Activated naive CD8-positive, alpha-beta T cell treated with anti-CD3 and anti-CD28 coated beads, Interleukin-2, amount 50 U/mL, for 24 hours (primary cell): ENCODE measurements at places on chromosomes 3 and 15.

DNA sequence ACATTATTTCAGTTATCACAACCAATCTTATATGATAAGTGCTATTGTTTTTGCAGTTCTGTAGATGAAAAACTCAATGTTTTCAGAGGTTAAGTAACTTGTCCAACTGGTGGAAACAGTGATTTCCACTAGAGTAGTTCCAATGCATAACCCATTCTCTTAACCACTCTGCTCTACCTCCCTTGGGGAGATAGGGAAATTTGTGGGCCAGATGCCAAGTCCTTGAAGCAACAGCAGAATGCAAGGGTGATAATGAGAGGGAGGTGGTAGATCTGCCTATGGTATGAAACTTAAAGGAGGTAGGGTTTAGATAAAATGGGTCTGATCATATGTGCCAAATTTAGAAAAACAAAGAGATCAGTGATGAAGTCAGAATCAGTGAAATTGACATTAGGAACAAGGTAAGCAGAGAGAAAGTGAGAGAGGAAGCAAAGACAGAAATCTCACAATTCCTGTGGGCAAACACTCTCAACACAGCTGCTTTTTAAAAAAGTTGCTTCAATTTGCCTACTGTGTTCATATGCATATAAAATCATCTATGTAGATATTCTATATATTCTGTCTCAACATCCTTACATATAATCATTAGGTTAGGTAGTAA is 50.5 kb upstream of the UBP1 start:
- no peak for DNase-seq

GRCh38 chr3:183211352-183211751 is 41.7 kb upstream of the B3GNT5 start:
- DNase-seq, result no peak

DNA sequence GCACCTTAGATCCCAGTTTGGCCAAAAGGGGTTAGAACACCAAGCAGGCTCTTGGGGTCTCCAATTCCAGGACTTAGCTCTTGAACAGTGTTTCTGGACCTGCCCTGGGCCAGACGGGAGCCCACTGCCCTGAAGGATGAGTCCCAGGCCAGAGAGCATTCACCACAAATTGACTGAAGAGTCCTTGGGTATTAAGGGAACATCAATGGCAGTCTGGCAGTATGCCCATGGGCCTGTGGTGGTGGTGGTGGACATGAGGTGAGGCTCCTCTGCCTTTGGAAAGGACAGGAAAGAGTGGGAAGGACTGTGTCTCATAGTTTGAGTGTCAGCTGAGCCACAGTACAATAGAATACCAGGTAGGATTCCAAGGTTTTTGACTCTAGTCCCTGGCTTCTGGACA is 960.0 kb downstream of the DIPK2A start:
- DNase-seq, result no peak

DNA sequence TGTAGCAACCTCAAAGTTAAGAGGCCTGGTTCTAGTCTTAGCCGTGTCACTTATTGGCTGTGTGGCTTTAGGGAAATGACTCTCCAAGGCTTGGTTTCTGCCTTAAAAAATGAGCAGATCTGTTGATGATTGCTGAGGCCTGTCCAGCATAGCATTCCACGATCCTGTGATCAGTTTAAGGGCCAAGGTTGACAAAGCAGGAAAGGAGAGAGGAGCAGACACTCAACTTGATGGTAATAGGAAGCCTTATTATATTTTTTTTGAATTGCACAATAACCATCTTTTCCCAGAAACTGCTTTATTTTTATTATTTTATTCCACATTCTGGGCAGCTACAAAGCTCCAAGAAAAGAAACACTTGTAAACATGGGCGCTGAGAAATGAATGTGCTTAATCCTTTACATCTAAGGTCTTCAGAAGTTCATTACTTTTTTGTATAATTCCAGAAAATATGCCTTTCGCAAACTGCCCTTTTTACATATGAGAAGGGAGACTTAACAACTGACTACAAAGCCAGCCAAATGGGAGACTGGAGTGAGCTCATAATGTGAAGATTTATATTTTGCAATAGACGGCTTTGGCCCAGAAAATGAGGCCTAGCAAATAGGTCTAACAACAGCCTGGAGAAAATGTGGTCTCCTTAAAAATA is 241.0 kb downstream of the ATP8B4 start:
- no peak for DNase-seq

- no peak for DNase-seq
Observed at GRCh38 chr15:39657668-39658067, 76.8 kb downstream of the THBS1 start.

GRCh38 chr15:90060797-90061196 is 41.5 kb downstream of the IDH2 start:
- no peak for DNase-seq

- peak; percentile 6 for DNase-seq
Observed at GRCh38 chr3:9180764-9181117, 68.7 kb downstream of the SRGAP3 start.

GRCh38 chr3:62951037-62951613 is 75.9 kb upstream of the CADPS start:
- DNase-seq, result no peak

GRCh38 chr3:132787616-132788300 is 65.5 kb upstream of the NPHP3 start:
- DNase-seq, result no peak

DNA sequence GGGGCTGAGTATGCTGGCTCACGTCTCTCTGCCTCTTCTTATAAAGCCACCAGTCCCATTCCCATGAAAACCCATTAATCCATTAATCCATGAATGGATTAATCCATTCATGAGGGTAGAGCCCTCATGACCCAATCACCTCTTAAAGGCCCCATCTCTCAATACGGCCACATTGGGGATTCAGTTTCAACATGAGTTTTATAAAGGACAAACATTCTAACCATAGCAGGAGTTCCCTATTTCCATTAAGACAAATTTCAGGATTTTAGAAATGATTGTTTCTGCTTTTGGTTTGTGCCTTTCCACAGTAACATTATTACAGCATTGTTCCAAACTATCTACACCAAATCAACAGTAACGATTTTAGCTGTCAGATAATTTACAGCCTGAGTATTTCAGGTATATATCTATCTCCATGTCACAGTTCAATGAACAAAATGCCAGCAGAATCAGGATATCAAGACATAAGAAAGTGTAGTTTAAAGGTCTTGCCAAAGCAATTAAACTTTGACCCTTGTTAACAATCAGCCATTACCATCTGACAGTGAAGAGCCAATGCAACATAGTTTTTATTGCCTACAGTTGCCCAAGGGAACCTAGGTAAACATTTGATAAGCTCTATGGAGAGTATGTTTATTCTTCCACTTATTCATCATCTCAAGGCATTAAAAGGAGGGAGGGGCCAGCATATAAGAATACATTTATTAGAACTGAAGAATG is 3.8 kb downstream of the TSPAN3 start:
- DNase-seq, result no peak

DNA sequence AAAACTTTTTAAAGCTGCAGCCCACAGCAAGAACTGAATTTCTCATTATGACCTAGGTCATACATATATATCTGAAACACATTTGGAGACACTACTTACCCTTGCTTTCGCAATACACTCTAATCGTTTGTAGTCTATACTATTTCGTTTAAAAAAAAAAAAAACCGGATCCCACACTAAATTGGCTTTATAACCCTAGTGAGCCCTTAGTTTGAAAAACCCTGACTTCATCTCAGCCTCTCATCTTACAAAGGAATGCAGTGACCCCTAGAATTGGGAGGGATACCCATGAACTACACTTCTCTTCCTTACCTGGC is 4.2 kb downstream of the RARRES1 start:
- DNase-seq, result no peak

DNA sequence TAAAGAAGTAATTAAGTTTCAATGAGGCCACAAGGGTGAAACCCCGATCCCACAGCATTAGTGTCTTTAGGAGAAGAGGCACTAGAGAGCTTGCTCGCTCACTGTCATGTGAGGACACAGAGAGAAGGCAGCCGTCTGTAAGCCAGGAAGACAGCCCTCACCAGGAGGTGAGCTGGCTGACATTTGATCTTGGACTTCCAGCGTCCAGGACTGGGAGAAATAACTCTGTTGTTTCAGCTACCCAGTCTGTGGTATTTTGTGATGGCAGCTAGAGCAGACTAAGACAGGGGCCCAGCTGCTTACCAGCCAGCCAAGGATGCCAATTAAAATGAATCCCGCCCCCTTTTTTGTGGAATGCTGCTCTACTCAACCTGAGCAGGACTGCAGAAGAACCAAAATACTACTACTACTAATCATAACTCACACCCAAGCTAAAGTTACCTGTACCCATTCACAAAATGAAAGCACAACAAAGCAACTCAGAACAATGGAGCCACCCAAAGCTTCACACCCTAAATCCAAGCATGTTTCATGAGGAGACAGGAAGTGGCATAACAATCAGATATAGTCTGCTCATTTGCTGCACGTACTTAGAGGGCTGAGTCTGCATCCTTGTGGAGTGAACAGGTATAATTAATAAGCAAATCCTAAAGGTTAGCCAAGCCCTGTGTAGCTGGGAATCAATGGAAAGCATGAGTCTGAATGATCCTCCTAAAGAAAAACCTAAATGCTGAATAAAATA is 35.6 kb upstream of the RHCG start:
- DNase-seq, result no peak

DNA sequence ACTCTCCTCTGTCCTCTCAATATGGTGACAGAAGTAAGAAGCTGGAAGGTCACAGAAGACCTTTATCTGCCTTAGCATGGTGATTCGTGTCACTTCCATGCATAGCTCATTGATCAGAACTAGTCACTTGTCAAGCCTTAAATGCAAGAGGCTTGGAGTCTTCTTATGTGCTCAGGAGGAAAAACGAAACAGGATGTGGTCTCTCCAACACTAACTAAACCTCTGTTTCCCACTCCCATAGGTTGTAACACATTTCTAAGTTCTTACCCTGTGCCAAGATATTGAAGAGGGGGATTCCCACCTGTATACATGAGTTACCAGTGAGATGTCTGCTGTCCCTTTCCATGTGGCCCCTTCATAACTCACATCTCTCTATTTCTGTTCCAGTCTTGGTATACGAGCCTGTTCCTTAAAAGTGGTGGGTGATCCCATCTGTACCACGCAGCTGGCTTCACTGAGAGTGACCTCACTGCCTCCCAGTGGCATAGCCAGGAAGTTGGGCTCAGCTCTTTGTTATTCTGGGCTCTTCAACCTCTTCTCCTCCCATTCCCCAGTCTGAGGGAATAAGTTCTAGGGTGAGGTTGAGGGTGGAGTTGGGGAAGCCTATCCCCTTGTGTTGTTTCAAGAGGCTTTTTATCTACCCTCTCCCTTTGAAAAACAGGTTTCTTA is 203.2 kb upstream of the PPP2R3A start:
- no peak for DNase-seq

DNA sequence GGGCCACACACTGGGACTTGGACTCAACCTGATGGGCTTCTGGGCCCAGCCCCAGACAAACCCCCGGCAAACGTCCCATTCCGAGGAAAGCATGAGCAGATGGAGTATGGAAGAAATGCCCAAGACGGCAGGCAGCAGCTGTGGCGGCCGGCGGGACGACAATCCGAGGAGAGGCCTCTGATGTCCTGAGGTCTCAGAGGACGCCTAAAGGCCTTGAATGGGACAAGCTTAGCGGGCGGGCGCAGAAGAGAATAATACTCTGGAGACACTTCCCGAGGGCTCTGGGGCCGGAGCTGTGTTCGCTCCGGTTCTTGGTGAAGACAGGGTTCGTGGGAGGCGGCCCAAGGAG is 482 bp upstream of the OGG1 start:
- no peak for DNase-seq

GRCh38 chr3:157129803-157130466 is 30.0 kb downstream of the CCNL1 start:
- peak; percentile 28 for DNase-seq

DNA sequence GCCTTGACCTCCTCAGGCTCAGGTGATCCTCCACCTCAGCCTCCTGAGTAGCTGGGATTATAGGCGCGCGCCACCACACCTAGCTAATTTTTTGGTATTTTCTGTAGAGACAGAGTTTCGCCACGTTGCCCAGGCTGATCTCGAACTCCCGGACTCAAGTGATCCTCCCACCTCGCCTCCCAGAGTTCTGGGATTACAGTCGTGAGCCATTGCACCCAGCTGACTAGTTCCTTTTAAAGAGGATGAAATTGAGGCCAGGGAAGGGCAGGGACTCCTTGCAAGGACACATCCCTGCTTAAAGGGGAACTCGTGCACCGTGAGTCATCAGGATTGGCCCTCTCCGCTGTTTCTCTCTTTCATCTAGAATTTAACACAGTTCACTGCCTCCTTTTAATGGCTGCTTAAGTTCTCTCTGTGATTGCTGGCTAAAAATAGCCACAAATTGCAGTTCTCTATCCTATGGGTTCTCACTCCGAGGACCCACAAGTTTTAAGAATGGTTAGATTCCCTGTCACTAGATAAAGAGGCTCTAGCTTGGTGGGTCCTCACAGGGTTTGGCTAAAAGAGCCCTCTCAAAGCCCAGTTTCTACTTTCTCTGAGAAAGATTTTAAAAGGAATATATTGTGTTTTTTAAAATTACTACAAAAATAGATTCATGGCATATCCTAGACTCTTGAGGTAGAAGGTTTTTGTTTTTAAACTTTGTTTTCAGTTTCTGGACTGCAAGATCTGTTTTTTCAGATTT is 1.4 kb downstream of the CRTAP start:
- DNase-seq, result no peak

GRCh38 chr3:101829437-101829830 is 19.9 kb upstream of the NFKBIZ start:
- no peak for DNase-seq

DNA sequence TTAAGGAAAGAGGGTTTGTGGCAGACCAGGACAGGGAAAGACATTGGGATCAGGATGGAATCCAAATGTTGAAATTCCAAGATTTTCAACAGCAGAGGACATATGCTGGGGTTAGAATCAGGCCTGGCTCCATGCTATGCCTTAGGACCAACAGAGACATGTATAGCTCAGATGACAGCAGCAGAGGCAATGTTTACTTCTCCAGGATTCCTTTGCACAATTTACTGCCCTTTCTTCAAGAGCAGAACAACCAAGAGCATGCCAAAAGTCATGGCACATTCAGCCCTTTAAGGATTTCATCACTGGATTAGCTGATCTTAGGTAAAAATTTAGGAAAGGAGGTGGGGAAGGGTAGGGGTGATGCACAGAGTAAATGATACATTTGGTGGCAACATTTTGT is 69.6 kb upstream of the GSK3B start:
- no peak for DNase-seq

GRCh38 chr3:190048932-190049441 is 71.7 kb downstream of the P3H2 start:
- DNase-seq, result no peak

DNA sequence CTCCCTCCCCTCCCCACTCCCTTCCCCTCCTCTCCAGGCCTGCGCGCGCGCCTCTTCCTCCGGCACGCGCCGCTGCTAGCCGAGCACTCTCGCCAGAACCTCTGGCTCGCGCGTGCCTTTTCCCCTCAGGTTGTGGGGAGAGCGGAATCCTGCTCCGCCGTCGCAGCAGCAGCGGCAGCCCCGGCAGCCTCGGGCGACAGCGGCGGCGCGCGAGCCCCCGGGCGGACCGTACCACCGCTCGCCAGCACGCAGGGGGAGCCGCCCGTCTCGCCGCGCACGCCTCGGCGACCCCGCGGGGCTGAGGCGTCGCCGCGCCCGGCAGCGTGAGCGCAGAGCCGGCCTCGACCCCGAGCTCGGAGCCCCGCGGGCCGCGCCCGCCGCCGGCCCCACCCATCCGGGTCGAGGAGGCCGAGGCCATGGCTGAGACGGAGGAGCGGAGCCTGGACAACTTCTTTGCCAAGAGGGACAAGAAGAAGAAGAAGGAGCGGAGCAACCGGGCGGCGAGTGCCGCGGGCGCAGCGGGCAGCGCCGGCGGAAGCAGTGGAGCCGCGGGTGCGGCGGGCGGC is at the start of gene CDV3:
Gene CDV3 (plus strand): TSS at position 58 of the 566 bp plus-strand sequence. CDS start 359 bp downstream, at position 417.
- no peak for DNase-seq
